Activated naive CD4-positive, alpha-beta T cell (primary cell): ENCODE measurements at places on chromosomes 11 and 22.
A peak's percentile ranks its signal among the peaks of the same experiment; 100 is the strongest.

DNA sequence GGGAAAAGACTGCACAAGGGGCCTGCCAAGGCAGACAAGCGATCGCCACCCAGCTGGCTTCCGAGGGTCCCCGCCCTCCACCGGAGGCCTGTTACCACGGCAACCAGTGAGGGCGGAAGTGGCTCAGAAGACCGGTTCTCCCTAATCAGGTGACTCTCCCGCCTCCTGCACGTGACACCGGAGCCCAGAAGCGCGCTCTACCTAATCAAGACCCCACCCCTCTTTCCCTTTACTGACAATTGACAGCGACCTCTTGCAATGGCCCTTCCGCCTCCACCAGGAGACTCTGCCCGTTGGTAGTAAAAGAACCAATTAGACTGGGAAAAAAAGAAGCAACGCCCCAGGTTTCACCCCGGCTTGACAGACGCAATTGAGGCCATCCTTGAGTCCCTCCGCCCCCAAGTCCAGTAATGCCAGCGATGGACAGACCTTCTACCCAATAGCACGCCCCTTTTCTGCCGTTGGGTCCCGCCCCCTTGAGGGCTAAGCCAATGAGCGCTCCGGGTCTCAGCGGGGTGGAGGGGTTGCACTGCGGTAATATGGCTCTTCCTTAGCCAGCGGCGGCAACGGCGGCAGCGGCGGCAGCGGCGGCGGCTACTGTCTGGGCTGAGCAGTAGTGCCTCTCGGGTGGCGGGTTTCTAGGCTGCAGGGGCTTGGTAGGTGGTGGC lies at the start of gene UVRAG:
UVRAG (plus strand) TSS at position 534 of the 668 bp plus-strand sequence. CDS start 198 bp downstream, outside the sequence.
- peak; percentile 90 for DNase-seq

DNA sequence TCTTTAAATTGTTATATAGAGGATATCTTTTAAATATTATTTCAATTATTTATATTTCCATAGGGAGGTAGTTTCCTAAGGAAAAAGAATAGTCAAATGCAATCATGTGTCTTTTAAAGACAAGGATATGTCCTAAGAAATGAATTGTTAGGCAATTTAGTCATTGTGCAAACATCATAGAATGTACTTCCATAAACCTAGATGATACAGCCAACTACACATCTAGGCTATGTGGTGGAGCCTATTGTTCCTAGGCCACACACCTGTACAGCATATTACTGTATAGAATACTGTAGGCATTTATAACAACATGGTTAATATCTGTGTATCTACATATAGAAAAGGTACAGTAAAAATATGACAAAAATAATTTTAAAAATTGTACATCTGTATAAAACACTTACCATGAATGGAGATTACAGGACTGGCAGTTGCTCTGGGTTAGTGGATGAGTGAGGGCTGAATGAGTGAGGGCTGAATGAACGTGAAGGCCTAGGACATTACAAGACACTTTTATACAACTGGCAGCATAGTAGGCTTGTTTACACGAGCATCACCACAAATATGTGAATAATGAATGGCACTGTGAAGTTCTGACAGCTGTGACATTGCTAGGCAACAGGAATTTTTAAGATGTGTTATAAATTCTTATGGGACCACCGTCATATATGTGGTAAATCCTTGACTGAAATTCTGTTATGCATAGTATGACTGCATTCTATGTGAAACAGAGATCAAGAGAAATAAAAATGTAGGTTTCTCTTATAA lies 1879.0 kb upstream of the RAG2 start:
- DNase-seq, result no peak

DNA sequence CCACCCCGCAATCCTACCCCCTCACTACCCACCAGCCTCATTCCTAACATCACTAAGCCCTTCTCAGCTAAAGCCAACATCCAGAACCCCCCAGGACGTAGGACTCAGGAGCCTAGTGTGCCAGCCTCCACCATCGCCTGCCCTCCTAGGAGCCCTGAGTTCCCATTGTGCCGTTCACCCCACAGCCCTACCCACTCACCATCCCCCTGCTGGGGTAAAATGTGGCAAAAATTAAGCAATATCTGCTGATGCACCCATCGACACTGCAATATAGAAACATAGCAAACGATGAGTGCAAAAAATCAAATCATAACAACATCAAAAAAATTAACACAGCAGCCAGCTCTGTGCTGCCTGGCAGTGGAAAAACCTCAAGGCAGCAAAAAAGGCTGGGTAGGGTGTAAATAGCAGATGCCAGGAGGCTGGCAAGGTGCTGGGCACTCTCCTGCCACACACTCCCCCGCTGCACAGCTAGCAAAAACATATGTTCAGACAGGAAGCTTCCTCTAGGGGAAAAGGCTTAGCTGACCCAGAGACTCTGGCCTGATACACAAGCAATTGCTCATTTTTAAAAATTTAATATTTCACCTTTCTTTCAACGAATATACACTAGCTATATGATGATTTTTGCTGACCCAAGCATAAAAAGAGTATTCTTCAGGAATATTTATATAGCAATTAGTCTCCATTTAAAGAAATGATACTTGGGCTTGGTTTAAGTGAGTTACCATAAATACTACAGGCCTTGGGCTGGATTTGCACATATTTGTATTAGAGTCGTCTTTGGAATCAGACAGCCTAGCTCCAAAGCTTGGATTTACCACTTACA lies 33.8 kb downstream of the PRDM10 start:
- no peak for DNase-seq

DNA sequence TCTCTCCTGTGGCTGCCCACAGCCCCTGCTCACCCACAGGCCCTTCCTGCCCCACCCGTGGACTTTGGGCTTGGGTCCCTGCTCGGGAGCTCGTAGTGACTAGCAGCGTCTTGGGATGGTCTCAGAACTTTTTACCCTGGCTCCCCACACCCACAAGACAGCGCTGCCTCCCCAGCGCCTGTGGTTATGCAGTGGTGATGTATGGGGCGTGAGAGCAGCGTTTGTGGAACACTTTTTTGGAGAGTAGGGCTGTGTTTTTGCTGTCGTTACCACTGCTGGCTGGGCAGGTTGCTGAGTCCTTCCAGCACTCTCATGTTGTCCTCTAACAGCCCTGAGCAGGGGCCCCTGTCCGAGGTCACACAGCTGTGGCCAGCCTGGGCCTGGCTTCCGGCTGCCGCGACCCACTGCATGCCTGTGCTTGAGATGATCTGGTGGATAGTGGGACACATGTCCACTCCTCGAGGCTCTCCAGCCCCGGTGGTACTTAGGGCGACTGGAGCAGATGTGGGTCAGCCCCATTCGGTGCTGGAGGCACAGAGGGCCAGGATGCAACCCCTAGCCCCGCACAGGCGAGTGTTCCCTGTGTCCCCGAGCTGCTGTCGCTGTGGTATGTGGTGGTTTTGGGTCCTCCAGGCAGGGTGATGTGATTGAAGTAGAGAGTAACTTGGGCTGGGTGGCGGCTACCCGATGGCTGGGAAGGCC lies 7.1 kb upstream of the GRAMD4 start:
- no peak for DNase-seq

DNA sequence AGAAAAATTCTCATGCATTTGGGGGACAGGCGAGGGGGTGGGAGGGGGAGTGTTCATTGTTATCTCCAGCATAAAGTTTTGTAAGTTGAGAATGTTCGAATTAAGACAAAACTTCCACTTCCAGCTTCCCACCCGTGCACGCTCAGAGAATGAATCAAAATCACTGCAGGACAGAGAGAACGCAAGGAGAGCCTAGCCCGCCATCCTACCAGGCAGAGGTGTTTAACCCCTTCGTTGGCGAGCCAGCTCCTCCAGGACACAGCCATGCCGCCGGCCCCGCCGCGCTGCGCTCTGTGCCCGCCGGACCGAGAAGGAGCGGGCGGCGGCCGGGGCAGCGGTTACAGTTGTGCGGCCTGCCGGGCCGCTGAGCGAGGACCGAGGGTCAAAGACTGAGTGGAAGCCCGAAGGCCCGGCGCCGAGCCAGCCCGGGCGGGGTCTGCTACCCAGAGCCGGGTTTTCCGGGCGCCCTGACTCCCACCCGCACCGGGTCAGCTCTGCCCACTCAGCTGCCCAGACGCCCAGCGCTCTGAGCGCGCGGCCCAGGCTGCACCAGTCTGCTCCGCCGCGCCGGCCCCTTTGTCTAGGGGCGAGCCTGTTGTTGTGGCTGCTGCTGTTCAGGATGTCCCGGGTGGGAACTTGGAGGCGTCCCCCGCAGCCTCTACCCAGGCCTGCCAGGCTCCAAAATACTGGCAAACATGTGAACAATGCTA lies at the start of gene NOX4:
NOX4 (minus strand) TSS at position 395 of the 710 bp plus-strand sequence; CDS start at position 266, 129 bp downstream.
- DNase-seq, result no peak

DNA sequence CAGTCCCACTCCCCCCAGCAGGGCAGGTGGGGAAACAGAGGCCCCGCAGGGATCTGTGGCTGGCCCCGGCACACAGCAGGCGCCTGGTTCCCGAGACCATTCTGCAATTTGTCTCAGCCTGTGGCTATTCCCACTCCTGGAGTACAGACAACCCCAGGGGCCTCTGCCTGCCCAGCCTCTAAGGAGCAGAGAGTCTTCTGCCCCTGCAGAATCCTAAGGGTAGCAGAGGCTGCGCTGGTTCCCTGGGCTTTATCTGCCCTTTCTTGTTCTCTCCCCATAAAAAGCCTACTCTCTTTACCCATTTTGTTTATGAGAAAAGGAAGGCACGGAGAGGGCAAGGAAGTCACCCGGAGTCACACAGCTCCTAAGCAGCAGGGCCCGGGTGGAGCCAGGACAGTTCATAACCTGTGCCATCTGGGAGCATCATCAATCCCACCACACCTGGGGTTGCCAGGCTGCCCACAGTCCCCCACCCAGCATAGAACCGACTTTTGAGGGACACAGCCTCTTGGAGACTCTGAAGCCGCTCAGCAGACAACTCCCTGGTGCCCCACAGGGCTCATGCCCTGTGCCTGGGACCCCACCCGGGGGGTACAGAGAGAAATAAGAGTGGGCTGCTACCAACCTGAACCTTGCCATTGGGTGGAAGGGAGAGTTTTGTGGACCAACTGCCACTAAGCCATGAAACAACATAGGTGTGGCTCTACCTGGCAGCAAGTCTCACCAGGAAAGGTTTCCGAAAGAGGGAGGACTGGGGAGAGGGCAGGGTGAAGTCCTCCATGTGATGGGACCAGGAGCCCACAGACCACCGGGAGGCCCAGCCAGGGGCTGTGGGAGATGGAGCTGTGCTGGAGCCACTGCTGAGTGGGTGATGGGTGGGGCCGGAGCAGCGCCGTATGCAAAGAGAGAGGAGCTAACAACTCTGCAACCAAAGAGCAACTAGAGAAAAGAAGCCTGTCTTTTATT lies 17.2 kb upstream of the LINC01488 start:
- DNase-seq, result no peak

GRCh38 chr11:104609311-104610085 lies 288.8 kb downstream of the CASP12 start:
- DNase-seq, result no peak

DNA sequence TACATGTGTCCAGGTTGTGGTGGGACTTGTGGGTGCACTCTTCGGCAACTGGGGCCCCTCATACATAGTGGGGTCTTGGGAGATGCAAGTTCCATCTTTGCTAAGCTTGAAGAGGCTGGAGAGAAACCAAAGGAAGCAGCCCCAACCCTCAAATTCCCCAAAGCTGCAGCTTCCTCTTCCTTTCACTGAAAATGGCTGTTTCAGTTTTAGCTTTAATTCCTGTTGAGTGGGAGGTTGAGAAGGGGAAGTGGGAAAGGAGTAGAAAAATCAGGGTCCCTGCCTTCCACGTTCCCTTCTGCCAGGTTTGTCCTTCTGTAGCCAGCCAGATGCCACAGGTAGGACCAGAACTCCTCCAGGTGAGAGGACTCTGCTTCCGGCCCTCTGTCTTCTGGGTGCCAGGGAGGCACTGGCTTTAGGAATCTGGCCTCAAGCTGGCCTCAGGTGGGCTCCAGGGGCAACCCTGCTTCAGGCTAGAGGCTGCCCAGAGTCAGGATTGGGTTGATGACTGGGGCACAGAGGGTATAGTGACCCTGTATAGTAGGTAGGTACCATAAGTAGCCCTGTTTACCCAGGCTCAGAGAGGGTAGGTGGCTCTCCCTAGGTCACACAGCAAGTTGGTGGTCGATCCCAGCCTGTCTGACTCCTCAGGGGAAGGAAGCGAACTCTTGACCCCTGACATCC lies 16.2 kb downstream of the P2RY6 start:
- DNase-seq, result no peak

DNA sequence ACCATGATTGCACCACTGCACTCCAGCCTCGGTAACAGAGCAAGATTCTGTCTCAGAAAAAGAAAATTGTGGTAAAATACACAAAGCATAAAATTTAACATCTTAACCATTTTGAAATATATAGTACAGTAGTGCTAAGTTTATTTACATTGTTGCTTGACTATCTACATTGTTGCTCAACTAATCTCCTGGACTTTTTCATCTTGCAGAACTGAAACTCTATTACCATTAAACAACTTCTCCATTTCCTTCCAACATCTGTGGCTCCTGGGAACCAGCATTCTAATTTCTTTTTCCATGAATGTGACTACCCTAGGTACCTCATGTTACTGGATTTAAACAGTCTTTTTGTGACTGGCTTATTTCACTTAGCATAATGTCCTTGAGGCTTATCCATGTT lies 13.5 kb upstream of the VWA5A start:
- no peak for DNase-seq

- DNase-seq, result no peak
Measured at GRCh38 chr11:118961591-118961990, 5.5 kb downstream of the UPK2 start.

DNA sequence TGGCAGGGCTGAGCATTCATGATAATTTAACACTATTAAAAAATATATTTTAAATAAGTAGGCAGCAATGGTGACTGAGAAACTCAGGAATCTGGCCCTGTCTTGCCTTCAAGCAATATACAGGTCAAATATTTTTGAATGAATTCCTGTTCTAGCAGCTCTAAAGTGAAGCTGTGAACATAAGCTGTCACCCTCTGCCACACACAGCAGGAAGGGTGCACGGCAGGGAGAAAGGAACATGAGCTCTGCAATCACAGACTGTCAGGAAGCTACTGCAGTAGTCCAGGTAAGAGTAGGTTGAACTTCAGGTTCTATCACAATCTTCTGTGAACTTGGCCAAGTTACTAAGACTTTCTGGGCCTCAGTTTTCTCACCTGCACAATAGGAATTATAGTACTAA lies 114.8 kb downstream of the SERGEF start:
- no peak for DNase-seq

- DNase-seq, result no peak
Measured at GRCh38 chr22:17501679-17502285, 61.5 kb upstream of the SLC25A18 start.

- DNase-seq, result no peak
Measured at GRCh38 chr11:32184041-32184722, 93.3 kb downstream of the RCN1 start.

DNA sequence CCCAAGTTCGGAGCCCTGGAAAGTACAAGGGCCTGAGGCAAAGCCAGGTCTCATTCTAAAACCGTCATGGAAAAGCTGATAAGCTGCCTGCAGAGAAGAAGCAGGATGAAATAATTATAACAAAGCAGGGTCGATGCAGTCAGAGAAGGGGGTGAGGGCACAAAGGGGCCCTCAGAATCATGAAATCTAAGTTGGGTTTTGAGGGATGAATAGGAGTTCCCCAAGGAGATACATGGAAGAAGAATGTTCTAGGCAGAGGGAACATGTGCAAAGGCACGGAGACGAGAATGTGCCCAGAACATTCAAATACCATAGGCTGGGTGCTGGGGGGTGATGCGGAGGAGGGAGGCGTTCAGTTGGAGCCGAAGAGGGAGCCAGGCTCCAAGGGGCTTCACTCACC lies 25.0 kb downstream of the IGLL1 start:
- no peak for DNase-seq

GRCh38 chr11:27020751-27021150 lies 19.9 kb upstream of the BBOX1 start:
- DNase-seq, result no peak

- no peak for DNase-seq
Measured at GRCh38 chr11:110631551-110631950, 80.7 kb downstream of the ARHGAP20 start.
